ENCODE measurements at places on chromosomes 2 and 18.

- DNase-seq, result no peak
Observed at GRCh38 chr18:55384551-55385275, 203.3 kb downstream of the TCF4 start.

- DNase-seq, result no peak
Observed at GRCh38 chr18:24662412-24662821, 202.0 kb downstream of the HRH4 start.

DNA sequence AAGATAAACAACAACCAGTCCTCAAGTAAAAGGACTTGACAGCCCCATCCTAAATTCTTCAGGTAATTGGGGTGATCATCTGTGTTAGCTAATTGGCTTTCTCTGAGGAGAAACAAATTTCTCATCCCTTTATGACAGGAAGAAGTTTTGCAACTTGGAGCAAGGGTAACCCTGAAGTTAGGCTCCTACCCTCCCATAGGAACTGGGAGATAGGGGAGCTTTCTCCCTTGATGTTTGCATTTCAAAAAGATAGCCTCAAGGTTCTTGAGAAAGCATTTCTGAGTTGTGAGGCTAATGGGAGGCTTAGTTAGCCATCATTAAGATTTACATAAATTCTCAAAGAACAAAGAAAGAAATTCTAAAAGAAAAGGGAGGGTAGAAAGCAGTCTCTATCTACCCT, 95.4 kb downstream of the MAP2 start:
- DNase-seq, result no peak

DNA sequence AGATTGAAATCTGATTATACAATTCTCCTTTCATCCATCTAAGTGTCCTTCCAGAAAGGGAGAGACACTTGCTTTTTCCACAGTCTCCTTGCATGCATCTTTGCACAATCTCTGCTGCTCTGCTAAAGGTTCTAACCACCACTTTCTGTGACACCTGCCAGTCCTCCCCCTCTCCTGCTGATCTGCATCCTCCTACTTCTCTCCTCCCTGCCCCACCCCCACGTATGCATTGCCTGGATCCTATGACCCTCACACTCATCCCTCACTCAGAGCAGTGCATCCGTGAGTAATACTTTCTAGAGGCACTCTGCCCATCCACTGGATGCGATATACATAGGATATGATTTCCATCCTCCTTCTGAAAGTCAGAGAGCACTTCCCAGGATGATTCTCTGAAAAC, 27.7 kb upstream of the TRAPPC8 start:
- no peak for DNase-seq

- DNase-seq, result no peak
Observed at GRCh38 chr2:178542161-178542560, 61.9 kb downstream of the PLEKHA3 start.

DNA sequence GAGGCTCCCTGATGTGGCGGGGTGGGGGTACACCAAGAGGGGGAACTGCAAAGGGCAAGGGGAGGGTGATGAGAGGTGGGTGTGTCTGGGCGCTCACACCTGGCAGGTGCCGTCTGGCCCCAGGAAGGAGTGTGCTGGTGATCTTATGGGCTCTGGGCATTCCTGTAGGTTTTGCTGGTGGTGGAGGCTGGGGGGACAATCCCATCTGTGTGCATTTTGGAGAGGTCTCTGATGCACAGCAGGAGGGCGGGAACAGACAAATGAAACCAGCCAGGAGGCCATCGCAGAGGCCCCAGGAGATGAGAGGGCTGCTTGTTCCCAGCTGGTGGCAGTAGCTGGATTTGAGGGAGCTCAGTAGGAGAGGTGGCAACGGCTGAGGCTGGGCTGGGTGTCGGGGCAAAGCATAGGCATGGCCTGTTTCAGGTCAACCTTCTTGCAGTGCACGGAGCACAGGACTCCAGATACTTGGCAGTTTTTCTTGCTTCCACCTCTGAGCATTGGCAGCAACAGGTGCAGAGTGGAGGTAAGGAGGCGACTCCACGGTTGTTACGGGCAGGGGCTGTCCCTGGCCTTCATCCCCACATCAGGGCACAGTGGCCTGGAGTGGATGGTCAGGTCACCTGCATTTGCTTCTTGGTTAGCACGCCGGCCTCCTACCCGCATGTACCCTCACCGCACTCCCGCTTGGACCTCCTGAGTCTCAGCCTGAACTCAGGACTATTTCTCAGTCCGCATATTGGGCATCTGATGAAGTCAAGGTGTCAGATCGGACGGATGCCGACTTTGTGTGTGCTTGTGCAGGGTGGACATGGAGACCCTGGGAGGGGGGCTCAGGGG, 194.2 kb upstream of the HDAC4 start:
- DNase-seq, result no peak

DNA sequence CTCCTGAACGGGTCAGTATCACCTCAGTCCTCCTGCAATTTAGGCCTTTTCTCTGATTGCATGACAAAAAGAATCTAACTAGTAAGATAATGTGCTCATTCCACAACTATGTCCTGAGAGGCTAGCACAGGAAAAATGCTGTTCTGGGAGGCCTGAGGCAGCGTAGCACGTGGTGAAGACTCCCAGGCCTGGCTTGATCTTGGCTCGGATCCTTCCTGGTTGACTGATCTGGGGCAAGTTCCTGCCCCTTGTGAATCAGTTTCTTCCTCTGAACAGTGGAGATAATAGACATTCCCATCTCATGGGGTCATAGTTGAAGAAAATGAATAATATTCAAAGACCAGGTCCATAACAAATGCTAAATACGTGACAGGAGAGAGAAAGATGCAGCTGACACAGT, 12.3 kb downstream of the FBLN7 start:
- no peak for DNase-seq

- DNase-seq, result no peak
Observed at GRCh38 chr18:47987388-47987699, 56.9 kb upstream of the SMAD2 start.

- DNase-seq, result no peak
Observed at GRCh38 chr18:46591783-46592391, 65.1 kb downstream of the LOXHD1 start.

- no peak for DNase-seq
Observed at GRCh38 chr2:113707106-113707505, 49.3 kb downstream of the SLC35F5 start.

DNA sequence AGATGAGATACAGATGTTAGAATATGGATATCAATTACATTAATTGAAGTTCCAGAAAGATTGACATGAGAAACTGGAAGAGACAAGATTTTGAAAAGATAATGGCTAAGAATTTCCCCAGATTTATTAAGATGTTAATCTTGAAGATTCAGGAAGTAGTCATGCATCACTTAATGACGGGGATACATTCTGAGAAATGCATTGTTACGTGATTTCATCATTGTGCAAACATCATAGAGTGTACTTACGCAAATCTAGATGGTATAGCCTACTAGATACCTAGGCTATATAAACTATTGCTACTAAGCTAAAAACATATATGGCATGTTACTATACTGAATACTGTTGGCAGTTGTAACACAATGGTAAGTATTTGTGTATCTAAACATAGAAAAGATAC, 6.8 kb upstream of the CHMP3 start:
- no peak for DNase-seq

GRCh38 chr2:203893401-203893800, 25.8 kb downstream of the CTLA4 start:
- no peak for DNase-seq

DNA sequence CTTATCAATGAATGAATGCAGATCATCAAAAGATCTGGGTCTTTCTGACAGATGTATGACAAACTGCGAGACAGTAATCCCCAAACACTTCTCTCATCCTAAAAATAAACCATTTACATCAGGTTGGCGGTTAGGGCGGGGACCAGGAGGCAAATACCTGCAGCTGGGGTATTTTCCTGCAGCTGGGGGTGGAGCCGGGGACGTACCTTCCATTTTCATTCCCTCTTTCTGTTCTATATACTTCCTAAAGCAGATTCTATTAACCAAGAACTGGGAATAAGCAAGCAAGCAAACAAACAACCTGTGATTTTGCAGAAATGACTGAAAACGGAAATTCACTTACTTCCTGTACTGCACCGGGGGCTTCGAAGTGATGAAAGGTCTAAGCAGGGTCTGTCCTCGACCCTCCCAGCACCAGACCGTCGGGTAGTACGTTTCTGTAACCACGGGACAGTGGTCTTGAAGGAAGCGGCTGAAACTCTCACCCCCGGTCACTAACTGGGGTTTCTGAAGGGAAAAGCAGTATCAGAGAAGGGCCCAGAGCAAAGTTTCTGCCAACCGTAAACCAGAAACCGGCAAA, 1.2 kb downstream of the ABHD3 start:
- DNase-seq, result no peak

DNA sequence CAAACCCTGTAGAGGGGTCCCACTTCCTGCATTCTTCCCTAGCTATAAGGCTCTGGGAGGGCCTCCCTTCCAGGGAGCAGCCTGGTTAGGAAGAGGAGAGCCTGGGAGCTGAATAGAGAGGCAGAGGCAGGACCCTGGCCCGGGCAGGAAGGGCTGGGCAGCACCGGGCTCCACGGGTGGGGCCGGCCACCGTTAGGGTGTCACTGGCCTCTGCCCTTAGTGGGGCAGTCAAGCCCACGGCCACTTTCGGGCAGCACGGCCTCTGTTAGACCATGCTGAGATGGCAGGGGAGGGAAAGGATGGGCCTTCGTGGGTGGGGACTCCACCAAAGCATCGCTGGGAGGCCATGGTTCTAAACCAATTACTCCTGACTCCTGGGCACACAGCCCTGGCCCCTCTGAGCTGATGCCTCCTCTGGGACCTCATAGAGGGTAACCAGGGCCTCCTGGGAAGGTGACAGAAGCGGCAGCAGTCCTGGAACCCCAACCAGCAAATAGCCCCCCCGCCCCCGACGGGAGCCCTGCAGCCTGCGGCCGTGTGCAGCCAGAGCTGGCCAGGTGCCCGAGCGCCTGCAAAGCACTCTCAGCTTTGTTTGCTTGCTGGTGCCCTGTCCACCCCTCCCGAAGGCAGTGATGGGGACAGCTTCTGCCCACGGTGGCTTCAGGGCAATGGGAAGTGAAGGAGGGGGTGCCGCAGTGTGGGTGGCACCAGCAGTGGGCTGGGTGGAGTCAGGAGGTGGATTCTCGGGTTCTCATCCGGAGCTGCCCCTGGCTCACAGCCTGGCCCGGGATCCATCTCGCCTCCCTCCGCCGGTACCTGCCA, 16.3 kb upstream of the HPCAL1 start:
- no peak for DNase-seq

DNA sequence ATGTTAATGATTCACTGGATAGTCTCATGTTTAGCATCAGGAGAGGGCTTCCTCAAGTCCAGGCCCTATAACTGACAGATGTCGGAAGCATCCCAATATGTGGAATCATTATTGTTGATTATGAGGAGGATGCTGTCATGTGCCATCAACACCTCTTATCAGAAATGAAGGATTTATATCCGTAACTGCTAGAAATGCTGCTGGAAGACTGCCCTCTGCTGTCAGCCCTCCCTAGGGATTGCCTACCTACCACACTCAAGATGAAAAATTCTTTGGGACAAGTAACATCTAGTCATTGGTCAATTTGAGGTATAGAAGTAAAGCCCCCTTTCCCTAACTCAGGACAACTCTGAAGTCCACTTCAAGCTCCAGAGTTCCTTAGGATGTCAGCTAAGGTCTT, 1166.5 kb upstream of the NXPH2 start:
- DNase-seq, result no peak
